ENCODE measurements at places on chromosomes 1 and 21. TPM values are rescaled to one million over a fixed set of nuclear protein-coding genes. Genes with fewer than 3 reads are reported as not detected.

DNA sequence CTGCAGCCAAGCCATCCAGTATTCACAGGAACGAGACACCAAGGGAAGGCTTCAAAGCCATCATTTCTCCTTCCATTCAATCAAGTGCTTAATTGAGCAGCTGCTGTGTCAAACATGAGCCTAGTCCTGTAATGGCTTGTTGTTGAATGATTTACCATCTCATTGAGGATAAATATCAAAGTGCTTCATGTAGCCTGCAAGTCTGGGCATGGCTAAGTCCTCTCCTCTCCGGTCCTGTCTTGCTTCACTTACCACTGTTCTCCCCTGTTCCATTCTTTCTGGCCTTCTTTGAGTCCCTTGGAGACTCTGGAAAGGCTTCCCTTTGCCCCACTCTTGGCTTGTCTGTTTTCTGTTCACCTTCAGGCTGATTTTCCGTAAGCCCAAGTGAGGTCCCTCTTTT lies 279.8 kb downstream of the PBX1 start:
- DNase-seq: no peak
- H3K4me1 ChIP-seq: no peaks in the 10 kb centered on the region
- H3K4me3 ChIP-seq: no peak overlapping the region
- H3K27ac ChIP-seq: no peak overlapping the region

The SSU72 gene
- 175 TPM for total RNA-seq

- DNase-seq: no peak
- H3K27me3 ChIP-seq: no peaks in the 10 kb centered on the region
- no peak overlapping the region for H3K4me3 ChIP-seq
- H3K4me1 ChIP-seq: no peaks in the 10 kb centered on the region
- H3K27ac ChIP-seq: peak overlapping the region; percentile 2
- no peaks in the 10 kb centered on the region for H3K36me3 ChIP-seq
Observed at GRCh38 chr21:34807146-34807880, 138.5 kb downstream of the CLIC6 start.

The SEMA4A gene
- total RNA-seq: 5.6 TPM

GRCh38 chr1:230866171-230867070 lies 1.9 kb downstream of the C1orf198 start:
- H3K4me1 ChIP-seq: peaks cover 12% of the 10 kb centered on the region
- no peaks in the 10 kb centered on the region for H3K27me3 ChIP-seq
- H3K27ac ChIP-seq: peak overlapping the region; percentile 44
- H3K36me3 ChIP-seq: no peaks in the 10 kb centered on the region

DNA sequence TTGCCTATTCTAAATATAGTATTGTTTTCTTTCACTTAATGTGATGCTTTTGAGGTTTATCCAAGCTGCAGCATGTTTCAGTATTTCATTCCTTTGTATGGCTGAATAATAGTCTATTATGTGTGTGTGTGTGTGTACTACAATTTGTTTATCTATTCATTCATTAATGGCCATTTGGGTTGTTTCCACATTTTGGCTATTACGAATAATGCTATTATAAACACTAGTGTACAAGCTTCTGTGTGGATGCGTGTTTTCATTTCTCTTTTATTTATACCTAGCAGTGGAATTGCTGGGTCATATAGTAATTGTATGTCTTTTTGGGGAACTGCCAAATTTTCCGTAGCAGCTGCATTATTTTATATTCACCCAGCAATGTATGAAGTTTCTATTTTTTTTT lies 15.0 kb upstream of the THEM5 start:
- no peak overlapping the region for H3K27ac ChIP-seq
- no peak for DNase-seq
- H3K4me3 ChIP-seq: no peak overlapping the region
- H3K4me1 ChIP-seq: no peaks in the 10 kb centered on the region
- H3K36me3 ChIP-seq: no peaks in the 10 kb centered on the region
- no peaks in the 10 kb centered on the region for H3K27me3 ChIP-seq

DNA sequence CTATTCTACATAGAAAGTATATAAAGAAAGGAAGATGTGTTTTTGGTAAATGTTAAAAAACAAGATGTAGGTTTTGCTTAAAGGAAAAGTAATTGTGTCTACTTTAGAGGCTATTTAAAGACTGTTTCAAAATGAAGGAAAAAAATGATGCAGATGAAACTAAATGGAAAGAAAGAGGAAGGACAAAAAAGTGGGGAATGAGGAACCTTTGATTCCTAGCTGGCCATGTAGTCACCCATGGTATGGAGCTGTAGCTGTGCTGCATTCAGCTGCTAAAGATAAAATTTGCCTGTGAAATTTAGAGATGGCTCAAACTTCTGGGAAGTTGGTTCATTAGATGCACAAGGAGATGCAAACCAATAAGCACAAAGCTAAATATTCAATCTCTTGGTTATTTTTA lies 86.8 kb upstream of the SERBP1 start:
- no peak overlapping the region for H3K27ac ChIP-seq
- DNase-seq: no peak
- H3K27me3 ChIP-seq: no peaks in the 10 kb centered on the region
- H3K36me3 ChIP-seq: no peaks in the 10 kb centered on the region
- H3K4me1 ChIP-seq: no peaks in the 10 kb centered on the region

DNA sequence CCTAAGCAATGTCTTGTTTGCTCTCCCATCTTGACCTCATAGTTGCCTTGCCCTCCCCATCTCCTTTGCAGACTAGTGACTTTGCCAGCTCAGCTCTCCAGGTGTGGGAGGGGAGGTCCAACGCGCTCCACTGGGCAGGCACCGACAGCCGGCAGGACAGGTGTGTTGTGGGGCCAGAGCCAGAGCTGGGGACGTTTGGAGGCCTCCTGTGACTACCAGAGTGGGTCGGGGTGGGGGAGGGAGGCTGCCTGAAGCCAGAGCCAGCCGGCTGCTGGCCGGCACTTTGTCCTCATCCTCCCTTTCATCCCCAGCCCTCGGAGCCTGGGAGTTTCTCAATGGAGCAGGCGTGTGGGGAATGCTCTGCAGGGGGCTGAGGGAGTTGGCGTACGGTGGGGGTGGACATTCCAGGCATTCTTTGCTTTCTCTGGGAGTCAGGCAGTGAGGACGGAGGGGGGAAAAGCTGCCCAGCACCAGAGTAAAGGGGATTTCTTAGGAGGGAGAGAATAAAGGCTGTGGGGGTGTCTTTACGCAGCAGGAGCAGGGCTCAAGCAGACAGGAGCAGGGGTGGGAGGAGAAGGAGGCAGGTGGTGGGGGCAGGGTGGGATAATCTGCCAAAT lies 20.2 kb downstream of the NUAK2 start:
- H3K27me3 ChIP-seq: no peaks in the 10 kb centered on the region
- no peak for DNase-seq
- H3K4me1 ChIP-seq: no peaks in the 10 kb centered on the region
- H3K4me3 ChIP-seq: no peak overlapping the region

The MMEL1 gene
- total RNA-seq: 13.9 TPM

DNA sequence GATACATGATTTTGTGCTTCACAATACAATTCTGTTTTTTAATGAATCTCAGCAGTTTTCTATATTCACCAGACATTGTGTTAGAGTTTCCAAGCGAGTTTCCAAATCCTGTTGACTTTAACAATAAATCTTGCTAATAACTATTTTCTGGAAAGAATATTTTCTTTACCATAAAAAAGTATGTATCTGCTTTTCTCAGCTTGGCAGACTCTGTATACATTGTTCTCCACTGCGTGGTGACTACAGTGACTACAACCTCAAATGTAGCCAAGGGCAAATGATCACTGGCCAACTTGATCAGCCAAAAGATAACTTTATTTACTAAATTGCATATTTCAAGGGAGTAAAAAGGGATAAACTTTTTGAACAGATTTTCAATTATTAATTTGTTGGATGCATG lies 325.9 kb upstream of the ADAMTS5 start:
- no peaks in the 10 kb centered on the region for H3K27me3 ChIP-seq
- H3K27ac ChIP-seq: no peak overlapping the region
- DNase-seq: no peak
- no peak overlapping the region for H3K4me3 ChIP-seq

DNA sequence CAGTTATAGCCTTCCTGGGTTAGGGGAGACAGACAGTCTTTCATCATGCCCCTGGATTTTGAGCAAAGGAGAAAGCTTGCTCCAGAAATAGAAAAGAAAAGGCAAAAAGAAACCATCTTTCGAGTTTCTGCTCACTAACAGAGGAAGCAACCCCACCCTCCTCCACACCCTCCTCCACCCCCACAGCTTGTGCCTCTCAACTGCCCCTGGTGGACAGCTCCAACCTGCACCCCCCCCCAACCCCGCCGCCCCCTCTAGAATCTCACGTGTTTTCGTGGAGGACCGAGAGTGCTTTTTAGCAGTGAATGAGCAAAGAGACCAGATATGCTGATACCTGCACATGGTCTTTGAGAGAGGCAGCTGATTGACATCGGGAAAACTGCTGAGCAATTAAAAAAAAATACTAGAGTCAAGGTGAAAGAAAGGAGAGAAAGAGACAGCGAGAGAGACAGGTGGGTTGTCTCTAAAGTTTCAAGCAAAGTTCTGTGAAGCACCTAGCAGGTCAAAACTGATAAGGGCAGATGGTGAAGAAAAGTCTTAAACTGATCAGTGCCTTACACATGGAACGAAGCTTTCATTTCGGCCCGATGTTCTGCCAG lies 358.3 kb downstream of the KIF26B start:
- no peaks in the 10 kb centered on the region for H3K4me1 ChIP-seq
- no peak overlapping the region for H3K4me3 ChIP-seq
- no peak for DNase-seq
- no peaks in the 10 kb centered on the region for H3K36me3 ChIP-seq

DNA sequence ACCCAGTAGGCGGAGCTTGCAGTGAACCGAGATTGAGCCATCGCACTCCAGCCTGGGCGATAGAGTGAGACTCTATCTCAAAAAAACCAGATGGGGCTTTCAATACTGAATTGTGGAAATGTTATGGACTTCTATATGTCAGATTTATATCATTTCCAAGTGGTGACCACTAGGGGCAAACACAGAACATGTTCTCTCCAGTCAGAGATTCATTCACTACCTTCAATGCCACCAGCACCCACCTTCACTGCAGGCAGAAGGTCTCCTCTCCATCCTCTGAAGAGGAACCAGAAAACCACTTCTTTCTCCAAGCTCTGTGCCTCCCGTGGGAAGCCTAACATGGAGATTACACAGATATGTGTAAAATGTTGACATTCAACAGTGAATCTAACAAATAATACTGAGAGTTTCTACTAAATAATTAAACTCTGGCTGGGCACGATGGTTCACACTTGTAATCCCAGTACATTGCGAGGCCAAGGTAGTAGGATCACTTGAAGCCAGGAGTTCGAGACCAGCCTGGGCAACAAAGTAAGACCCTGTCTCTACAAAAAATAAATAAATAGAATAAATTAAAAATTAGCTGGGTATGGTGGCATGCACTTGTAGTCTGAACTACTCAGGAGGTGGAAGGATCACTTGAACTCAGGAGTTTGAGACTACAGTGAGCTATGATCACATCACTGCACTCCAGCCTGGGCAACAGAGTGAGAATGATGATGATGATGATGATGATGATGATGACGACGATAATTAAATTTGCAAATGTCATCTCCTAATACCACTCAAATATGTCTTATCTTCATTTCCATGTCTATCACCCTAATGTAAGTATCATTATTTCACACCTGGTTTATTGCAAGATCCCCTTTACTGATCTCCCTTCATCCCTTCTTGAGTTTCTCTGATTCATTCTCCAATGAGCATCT lies 151.1 kb downstream of the ZNF281 start:
- no peaks in the 10 kb centered on the region for H3K36me3 ChIP-seq
- no peak for DNase-seq
- H3K27me3 ChIP-seq: no peaks in the 10 kb centered on the region
- no peak overlapping the region for H3K27ac ChIP-seq

- no peak overlapping the region for H3K4me3 ChIP-seq
- H3K36me3 ChIP-seq: no peaks in the 10 kb centered on the region
- no peak overlapping the region for H3K27ac ChIP-seq
Observed at GRCh38 chr1:182650678-182651338, 33.6 kb downstream of the RGS8 start.

- no peaks in the 10 kb centered on the region for H3K27me3 ChIP-seq
- H3K36me3 ChIP-seq: no peaks in the 10 kb centered on the region
- no peaks in the 10 kb centered on the region for H3K4me1 ChIP-seq
- H3K27ac ChIP-seq: no peak overlapping the region
- H3K4me3 ChIP-seq: no peak overlapping the region
Observed at GRCh38 chr1:187819086-187819485, 990.3 kb downstream of the PLA2G4A start.

- no peak overlapping the region for H3K27ac ChIP-seq
- no peaks in the 10 kb centered on the region for H3K36me3 ChIP-seq
- DNase-seq: no peak
Observed at GRCh38 chr1:245113649-245114048, 41.1 kb upstream of the KIF26B start.

- no peak for DNase-seq
- H3K4me1 ChIP-seq: no peaks in the 10 kb centered on the region
- no peak overlapping the region for H3K27ac ChIP-seq
- no peak overlapping the region for H3K4me3 ChIP-seq
Observed at GRCh38 chr1:18344755-18345154, 136.0 kb upstream of the KLHDC7A start.

- DNase-seq: no peak
- no peaks in the 10 kb centered on the region for H3K27me3 ChIP-seq
- H3K4me1 ChIP-seq: no peaks in the 10 kb centered on the region
Observed at GRCh38 chr1:214398490-214398889, 117.5 kb downstream of the SMYD2 start.

The C1orf216 gene
- 2.9 TPM for total RNA-seq

DNA sequence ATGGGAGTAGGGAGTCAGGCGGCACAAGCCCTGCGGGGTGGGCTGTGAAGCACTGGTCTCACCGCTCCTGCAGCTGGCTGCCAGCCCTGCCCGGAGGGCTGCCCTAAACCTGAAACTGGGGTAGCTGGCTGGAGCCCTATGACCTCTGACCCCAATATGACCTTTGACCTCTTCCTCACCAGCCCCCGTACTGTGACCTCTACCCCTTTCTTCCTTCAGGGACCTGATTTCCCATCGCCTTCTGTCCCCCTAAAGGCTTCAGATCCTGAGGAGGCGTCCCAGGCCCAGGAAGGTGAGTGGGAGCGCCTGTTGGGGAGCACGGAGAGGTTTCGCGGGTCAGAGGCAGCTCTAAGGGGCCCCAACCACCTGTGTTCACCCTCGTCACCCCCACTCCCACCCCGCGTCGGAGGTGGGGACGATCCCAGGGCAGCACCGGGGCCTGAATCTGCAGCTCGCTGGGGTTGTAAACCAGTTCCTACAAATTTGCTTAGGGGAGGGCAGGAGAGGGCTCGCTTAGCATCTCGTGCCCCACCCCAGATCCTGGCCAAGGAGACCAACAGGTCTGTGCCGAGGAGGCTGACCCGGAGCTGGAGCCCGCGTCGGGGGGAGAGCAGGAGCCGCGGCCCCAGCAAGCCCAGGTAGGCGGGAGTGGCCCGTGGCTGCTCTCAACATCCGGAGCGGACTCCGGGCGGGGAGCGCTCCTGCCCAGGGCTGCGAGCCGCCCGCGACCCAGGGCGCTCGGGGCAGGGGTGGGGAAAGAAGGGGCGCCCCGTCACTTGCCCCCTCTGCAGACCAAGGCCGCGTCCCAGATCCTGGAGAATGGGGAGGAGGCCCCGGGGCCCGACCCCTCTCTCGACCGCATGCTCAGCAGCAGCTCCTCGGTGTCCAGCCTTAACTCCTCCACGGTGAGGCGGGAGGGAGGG lies 7.3 kb downstream of the SYTL1 start:
- H3K4me1 ChIP-seq: peaks cover 14% of the 10 kb centered on the region
- peak; percentile 78 for DNase-seq
- H3K4me3 ChIP-seq: peak overlapping the region; percentile 51
- no peaks in the 10 kb centered on the region for H3K27me3 ChIP-seq

The CDC20 gene
- 42.6 TPM for total RNA-seq

The ZYG11A gene
- 0.05 TPM for total RNA-seq

The PBX1 gene
- total RNA-seq: 27.2 TPM

The TGFB2 gene
- total RNA-seq: 4.6 TPM
